ENCODE measurements at places on chromosomes 3 and 15.
A peak's percentile ranks its signal among the peaks of the same experiment; 100 is the strongest.

GRCh38 chr15:68512052-68512451 is 66.7 kb upstream of the CORO2B start:
- DNase-seq, result no peak

DNA sequence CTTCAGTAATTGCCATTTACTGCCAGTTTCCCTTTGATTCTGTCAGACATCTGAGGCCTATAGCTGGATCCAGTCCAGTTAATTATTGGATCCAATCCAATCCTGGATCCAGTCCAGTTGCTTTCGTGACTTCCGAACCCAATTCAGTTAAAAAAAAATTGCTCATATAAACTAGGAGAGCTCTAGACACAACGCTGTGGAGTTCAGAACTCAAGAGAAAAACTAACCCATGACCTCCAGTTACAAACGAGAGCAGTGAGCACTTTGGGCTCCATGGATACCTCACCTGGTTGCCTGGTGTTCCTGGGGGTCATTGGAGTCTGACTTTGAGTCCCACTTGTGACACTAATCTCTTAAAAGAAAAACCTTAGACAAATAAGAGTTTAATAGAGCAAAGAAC is 269.8 kb downstream of the THSD4 start:
- DNase-seq, result no peak

DNA sequence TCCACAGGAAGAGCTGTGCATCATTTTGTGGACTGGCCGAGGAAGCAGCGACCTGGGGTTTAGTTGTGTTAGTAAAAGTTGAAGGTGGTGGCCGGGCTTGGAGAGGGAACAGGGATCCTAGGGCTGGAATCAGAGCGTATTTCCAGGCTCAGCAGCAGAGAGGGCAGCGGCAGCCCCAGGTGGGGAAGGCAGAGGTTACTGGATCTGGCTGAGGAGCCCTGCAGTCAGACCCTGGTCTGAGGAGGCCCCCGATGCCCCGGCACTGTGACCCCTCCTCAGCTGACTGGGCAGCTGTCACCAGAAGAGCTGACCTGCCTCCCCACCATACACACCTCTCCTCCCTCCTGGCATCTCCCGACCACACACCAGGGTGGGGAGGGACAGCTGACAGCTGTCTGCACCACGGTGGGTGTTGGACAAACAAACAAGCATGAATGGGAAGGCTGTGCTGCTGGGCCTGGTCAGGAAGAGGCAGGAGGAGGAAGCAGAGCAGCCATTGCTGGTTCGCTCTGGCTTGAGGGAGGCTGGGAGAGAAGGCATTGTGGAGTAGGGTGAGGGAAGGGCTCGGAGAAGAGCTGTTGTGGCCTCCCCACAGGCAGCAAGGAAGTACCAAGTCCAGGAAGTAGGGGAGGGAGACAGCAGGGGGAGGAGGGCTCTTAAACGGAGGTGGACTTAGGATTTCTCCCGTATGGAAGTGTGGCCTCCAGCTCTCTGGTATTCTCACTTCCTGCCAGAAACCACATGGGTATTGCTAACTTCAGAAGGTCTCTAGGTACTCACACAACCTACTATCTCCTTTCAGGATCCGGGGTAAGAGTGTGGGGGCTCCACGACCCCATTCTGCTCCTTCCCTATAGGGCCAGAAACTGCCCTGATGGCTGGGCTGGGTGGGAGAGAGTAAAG is 49.5 kb upstream of the HACD2 start:
- no peak for DNase-seq

DNA sequence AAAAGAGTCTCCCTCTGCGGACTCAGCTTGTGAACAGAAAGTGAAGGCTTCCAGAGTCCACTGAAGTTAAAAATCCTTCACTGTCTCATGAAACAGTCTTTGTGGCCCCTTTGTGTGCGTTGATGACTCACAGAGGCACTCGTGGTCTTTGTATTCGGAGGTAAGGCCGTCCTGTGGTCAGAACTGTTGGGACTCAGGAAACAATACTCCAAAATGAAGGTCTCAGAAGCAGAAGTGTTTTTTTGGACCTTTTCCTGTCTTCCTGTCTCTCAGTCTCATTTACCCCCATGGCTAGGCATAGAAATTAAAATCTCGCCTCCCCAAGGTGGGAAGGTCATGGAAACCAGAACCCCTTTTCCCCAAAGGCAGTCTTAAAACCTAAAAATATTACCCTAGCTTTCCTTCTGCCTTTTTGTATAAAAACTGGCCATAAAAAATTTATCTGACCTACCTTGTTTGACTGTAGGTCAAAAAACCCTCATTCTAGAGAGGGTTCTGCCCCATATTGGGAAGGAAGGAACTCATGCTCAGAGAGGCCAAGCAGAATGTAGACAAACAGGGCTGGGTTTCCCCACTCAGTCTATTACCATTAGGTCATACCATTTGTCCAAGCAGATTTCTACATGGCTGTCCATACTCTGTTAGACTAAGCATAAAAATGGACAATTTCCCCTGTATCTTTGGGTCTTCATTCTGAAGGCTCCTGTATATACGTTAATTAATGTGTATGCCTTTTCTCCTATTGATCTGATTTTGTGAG is 19.1 kb upstream of the EPB42 start:
- DNase-seq, result no peak

GRCh38 chr3:59685432-59685831 is 635.6 kb upstream of the CFAP20DC start:
- no peak for DNase-seq

- DNase-seq, result no peak
Observed at GRCh38 chr3:73319179-73319769, 257.8 kb downstream of the EBLN2 start.

DNA sequence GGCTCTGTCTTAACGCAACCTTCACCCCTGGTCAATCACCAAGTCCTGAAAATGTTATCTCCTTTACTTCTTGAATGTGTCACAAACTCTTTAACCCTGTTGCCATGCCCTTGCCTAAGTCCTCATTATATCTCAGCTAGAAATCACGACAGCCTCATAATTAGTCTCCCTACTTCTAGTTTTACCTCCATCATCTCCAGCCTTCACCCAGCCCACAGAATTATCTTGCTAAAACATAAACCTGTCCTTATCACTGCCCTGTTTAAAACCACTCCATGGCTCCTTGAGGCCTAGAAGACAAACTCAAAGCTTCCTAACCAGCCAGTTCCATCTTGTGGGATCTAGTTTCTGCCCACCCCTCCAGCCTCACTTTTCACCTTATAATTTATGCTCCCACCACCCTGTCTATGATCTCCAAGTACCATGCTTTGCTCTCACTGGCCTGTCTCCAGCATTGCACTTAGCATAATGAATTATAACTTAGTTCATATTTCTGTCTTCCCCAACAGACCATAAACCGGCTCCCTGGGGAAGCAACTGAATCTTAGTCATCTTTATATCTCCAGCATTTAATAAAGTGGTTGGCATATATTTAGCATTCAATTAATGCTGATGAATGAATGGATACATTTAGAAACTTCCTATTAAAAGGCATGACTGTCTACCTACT is 39.2 kb downstream of the GPR176 start:
- no peak for DNase-seq

- peak; percentile 13 for DNase-seq
Observed at GRCh38 chr3:141656771-141657170, 81.3 kb upstream of the RNF7 start.

GRCh38 chr15:65212097-65212496 is 824 bp upstream of the CILP start:
- DNase-seq, result no peak

GRCh38 chr15:33158366-33158765 is 36.1 kb downstream of the FMN1 start:
- DNase-seq, result no peak

DNA sequence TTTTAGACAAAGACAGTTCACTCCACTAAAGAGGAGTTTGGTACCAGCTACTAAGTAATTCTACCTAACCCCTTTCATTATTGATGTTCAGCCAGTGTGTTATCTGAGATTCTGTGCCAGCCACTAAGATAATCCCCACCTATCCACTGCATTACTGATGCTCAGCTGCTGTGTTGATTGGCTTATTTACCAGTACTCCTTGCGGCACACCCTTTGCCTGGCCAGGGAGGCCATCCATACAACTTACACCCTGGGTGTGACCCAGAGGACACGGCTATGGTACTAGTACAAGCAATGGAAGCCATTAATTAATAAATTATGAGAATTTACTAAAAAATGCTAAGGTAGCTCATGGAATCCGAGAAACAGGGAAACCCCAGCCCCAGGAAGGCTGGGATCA is 290.7 kb upstream of the CTNNB1 start:
- DNase-seq, result no peak

- no peak for DNase-seq
Observed at GRCh38 chr3:133368371-133369067, 31.3 kb upstream of the BFSP2 start.

GRCh38 chr15:37081983-37082382 is 18.4 kb downstream of the MEIS2 start:
- DNase-seq, result peak; percentile 33

DNA sequence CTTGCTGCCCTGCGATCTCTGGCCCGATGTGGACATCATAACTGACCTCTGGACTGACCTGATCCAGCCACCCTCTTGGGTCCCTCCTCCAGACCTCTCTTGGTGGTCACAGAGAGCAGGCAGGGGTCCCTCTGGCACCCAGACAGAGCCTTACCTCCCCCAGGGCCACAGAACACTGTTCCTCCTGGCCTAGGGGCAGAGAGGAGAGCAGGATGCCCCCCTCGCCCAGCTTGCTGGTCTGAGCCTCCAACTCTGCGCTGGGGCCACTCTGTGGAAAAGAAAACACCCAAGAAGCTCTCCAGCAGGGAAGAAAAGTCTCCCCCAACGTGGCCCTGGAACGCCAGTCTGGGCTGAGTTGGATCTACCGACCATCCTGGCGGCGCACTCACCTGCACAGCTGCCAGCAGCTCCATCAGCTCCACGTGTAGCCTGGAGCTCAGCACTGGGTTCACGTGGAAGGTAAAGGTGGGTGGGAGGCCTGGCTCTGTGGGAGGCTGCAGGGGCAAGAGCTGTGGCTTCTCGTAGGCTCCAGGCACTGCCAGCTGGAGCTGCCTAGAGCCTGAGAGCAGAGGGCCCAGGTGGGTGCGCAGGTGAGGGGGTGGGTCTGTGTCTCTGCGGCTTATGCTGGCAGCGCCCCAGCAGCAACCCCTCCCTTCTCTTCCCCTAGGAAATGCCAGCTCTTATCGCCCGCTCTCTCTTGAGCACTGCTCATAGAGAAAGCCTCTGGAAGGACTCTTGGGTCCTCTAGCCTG is 6.0 kb downstream of the PLA2G4F start:
- no peak for DNase-seq

GRCh38 chr3:39453134-39453533 is 14.3 kb upstream of the MOBP start:
- no peak for DNase-seq

- no peak for DNase-seq
Observed at GRCh38 chr15:67240235-67241131, 14.0 kb downstream of the AAGAB start.

- no peak for DNase-seq
Observed at GRCh38 chr15:74412159-74412558, 21.6 kb downstream of the SEMA7A start.

- DNase-seq, result peak; percentile 3
Observed at GRCh38 chr3:111200027-111200426, 128.4 kb downstream of the NECTIN3 start.

DNA sequence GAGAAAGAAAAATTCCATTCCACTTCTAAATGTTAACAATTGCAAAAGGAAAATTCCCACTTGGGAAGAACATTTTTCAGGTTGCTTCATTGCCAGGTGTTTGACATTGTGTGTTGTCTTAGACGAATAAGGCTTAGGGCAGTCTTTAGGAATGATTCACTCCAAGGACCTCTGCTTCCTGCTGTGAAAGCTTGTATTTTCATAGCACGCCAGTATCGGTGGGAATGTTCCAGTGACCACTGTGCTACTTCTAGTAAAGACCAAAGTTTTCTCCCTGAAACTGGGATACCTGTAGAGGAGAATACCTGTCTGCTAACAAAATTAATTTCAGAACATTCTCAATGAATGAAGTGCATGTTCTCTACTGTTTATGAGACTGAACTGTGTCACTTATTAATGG is 64.1 kb downstream of the CDIN1 start:
- no peak for DNase-seq

DNA sequence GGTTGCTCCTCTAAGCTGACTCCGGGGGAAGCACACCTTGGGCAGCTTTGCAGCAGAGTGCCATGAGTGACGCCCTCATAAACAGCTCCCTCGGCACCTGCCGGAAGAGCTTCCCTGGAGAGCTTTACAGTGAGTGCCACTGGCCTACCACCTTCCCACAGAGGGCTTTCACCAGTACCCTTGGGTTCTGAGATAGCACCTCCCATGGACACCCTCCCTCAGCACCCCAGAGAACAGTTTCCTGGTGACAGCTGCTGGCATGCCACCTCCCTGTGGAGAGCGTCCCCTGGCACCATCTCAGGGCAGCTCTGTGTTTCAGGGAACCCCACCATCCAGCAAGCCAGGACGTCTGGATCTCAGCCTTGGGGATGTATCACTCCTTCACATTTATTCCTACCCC is 49.1 kb downstream of the RUBCN start:
- DNase-seq, result no peak

GRCh38 chr15:71512682-71513006 is 297.7 kb upstream of the NR2E3 start:
- DNase-seq, result peak; percentile 12

DNA sequence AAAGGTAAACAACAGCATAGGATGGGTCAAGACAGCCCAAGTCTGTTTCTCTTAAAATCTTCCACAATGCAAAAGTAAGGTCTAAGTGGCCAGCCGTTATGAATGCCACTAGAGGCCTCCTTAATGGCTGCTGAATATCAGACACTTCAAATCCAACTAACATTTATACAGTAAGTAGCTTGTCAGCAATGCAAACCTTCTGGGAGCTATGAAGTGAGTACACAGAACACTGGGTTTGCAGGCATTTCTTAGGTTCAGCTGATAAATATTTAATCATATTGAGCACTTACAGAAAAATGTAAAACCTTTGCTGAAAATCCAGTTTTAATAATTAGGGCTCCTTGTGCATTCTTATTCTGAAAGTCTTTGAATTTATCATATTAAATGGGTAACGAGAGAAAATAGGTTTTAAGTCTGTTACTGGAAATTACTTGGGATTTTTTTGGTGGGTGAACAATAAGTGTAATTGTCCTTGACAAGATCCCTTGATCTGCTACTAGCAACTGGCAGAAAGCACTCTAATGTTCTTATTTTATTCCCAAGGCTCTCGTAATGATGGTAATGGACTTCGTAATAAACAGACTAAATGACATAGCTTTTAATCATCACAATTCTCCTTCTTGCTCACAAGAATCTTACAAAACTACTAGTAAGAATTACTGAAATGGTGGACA is 141.7 kb upstream of the GPR149 start:
- DNase-seq, result no peak

GRCh38 chr3:156838035-156838434 is 11.9 kb downstream of the LEKR1 start:
- no peak for DNase-seq

DNA sequence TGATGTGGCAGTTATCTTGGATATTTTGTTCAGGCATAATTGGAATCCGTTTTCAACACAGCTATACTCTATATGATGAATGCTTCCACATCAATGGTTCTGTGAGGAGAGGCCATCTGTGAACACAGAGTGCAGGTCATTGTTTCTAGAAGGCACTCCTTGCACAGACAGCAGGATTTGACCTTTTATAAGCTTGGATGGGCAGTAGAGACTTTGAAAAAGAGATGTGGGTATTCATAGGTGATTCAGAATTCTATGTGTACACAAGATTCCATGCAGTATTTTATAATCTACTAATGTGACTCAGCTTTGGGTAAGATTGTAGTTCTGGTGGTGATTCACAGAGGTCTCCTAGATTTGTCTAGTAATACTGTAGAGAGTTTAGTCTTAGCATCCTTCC is 12.5 kb downstream of the ARPP21 start:
- peak; percentile 44 for DNase-seq
